CD4-positive, CD25-positive, alpha-beta regulatory T cell (primary cell): ENCODE measurements at places on chromosomes 16 and 17. TPM values are rescaled to one million over a fixed set of nuclear protein-coding genes. Genes with fewer than 3 reads are reported as not detected.

Gene TVP23B
- polyA plus RNA-seq: 39.6 TPM

Gene CACNG5
- polyA plus RNA-seq: not detected

Gene KRTAP2-3
- not detected for polyA plus RNA-seq

Gene KRT9
- not detected for polyA plus RNA-seq
